ENCODE measurements at places on chromosomes 6 and 20.
A peak's percentile ranks its signal among the peaks of the same experiment; 100 is the strongest.

DNA sequence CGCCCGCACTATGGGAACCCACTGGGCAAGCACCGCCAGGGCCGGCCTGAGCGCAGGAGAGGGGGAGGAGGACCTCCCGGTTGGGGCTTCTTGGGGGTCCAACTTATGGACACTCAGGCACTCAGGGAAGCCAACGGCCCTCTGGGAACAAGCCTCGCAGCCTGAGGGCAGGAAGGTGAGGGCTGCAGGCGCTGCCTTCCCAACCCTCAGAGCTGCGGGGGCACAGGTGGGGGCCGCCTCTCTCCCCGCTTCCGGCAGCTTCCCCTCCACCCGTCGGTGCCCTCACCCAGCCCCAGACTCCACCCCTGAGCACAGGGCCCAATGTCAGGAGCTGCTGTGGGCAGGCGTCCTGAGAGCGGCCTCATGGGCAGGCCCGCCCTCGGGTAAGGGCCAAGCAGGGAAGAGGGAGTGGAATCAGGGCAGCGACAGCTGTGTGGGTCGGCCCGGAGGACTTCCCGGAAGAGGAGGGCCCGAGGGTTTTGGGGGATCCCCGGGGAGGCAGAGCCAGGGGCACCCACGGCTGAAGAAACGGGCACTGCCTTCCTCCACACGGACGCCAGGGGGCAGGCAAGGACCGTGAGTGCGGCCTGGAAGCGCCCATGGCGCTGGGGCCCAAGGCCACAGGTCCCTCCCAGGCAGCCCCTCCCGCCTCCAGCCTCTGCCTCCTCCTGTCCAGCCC, 488 bp upstream of the PTK6 start:
- peak; percentile 96 for DNase-seq

- DNase-seq = no peak
Observed at GRCh38 chr20:33787253-33787891, 23.8 kb upstream of the CHMP4B start.

GRCh38 chr6:170082067-170082466, 208.8 kb downstream of the DLL1 start:
- DNase-seq = no peak

- DNase-seq = no peak
Observed at GRCh38 chr6:111256646-111257045, 169.3 kb downstream of the SLC16A10 start.

DNA sequence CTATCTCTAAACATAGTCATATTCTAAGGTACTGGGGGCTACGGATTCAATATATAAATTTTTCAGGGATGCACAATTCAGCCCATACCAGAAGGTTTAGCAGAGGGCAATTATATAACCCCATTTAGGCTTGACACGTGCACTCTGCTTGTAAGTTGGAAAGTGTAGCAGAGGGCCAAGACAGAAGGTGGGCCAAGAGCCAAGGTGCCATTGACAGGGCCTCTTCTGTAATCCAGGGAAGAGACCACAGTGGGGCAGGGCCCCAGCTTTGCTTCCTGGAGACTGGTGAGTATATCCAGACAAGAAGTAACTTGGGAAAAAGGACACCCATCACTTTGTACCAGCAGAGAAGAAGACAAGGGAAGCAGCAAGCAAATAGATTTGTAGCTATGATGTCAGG, 672.4 kb upstream of the MARCKS start:
- no peak for DNase-seq

GRCh38 chr20:48096957-48097890, 311.9 kb upstream of the SULF2 start:
- DNase-seq = no peak

Measured in CD4-positive, alpha-beta T cell treated with Interleukin-4 for 4 hours (primary cell).